ENCODE measurements at places on chromosomes 4 and X.

DNA sequence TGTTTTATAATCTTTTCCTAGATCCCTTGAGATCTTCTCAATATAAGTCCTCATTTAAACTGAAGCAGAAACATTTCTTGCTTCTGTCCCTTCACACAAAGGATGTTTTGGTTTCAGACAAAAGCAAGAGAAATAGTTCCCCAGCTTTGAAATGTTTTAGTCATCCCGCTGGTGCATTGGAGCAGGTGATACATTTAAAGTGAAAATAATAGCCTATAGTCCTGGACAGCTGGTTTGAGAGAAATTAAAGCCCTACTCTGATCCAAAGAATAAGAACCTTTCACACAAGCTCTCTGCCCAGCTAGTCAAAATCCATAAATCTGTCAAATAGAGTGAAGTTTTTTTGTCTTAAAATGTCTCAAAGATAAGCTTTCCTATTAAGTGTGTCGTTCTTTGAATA is 79.4 kb downstream of the LUZP4 start:
- DNase-seq: no peak

GRCh38 chr4:122584519-122584918 is 36.3 kb downstream of the IL21 start:
- DNase-seq: no peak

GRCh38 chrX:144946666-144947065 is 300.6 kb upstream of the SPANXN1 start:
- DNase-seq: no peak

DNA sequence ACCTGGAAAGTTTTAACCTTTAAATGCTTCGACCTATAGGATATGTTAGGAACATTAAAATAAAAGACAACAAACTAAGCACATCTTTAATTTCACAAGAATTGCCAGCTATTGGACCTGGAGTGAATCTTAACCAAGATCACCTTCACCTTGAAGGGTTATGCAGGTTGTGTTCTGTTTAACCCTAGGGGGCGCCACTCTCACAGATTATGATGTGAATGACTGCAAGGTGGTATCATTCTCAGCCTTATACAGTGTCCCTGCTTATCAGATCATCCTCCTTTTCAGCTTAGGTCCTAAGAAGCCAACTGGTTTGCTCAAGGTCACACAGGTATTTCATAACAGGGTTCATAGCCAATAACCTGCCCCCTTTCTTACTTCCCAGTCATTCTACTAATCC is 23.5 kb downstream of the INTS6L start:
- no peak for DNase-seq

- DNase-seq: no peak
Measured at GRCh38 chr4:151226004-151226932, 50.7 kb upstream of the PRSS48 start.

DNA sequence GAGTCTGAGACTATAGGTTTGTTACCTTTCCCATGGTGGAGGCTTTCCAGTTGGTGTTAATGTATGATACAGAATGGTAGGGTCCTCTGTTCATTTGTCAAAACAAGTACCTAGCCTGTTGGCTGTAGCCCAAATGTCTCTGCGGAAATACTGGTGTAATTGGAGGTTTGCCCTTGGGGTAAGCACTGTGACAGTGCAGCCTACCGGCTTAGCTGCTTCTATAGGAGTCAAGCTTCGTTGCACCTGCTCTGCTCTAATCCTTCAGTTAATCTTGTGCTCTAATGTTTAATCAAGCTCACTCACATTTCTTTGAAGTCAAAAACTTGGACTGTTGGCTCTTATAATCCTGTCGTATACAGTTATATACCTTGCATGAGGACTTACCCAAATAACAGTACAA is 203.4 kb downstream of the CCNG2 start:
- DNase-seq: no peak

DNA sequence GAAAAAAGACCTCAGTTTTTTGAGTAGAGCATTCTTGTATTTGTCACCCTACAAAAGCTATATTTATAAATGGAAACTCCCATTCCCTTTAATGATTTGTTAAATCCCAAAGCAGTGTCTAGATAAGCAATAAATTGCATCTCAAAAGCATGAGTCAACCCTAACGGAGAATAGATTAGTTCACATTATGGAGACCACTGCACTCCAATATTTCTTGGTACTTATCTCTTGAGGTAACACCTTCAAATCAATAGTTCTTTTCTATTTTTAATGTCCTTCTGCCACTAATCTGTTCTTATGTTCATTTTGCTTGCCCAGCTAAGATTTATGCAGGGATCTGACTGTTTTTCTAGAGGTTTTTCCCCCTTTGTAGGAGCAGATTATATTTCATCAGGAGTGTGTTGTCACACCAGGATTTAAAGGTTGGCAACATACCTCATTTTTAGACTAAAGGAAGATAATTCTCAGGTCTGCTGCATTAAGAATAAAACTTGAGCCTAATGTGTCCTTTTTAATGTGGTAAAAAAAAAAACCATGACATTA is 91.4 kb upstream of the ADGRG2 start:
- no peak for DNase-seq

GRCh38 chr4:60463857-60464502 is 736.1 kb upstream of the ADGRL3 start:
- no peak for DNase-seq

- DNase-seq: no peak
Measured at GRCh38 chr4:54842226-54842625, 184.5 kb downstream of the KIT start.

GRCh38 chr4:152234571-152234970 is 301.3 kb downstream of the FBXW7 start:
- no peak for DNase-seq

DNA sequence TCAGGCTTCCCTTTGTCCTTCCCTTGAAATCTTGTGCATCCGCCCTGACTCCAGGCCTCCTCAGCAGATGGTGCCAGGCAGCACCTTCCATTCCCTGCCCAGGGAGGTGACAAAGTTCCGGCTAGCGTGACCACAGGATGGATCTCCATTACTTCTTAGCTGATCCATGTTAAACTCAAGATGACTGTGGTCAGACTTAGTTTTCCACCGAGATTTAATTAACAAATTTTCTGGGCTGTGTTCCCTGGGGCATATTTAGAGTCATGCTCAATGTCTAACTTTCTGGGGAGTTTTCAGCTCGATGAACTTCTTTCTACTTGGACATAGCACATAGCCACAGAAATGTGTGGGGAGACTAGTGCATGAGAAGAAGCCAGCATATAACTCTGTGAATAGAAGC is 215.1 kb upstream of the SFRP2 start:
- DNase-seq: no peak

GRCh38 chrX:44068043-44068442 is 94.9 kb upstream of the NDP start:
- DNase-seq: no peak

DNA sequence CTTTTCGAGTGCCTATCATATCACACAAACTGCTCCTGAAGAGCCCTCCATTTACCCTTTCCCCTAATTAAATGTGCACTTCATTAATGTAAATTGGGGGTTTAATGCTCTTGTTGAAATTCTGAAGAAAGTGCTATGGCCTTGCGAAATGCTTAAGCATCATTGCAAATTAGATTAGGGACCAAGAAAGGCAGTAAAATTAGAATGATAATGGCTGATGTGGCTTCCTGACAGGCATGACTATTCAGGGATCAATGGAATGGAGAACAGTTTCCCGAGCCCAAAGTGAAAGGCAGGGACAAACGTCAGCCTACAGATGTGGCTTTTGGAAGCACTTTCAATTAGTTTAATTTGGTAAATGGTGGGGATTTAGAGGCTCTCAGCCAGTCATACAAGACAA is 120.1 kb downstream of the NKX6-1 start:
- DNase-seq: no peak

GRCh38 chrX:20529301-20529700 is 262.6 kb upstream of the RPS6KA3 start:
- no peak for DNase-seq

- DNase-seq: no peak
Measured at GRCh38 chr4:8710416-8710815, 117.9 kb downstream of the CPZ start.

DNA sequence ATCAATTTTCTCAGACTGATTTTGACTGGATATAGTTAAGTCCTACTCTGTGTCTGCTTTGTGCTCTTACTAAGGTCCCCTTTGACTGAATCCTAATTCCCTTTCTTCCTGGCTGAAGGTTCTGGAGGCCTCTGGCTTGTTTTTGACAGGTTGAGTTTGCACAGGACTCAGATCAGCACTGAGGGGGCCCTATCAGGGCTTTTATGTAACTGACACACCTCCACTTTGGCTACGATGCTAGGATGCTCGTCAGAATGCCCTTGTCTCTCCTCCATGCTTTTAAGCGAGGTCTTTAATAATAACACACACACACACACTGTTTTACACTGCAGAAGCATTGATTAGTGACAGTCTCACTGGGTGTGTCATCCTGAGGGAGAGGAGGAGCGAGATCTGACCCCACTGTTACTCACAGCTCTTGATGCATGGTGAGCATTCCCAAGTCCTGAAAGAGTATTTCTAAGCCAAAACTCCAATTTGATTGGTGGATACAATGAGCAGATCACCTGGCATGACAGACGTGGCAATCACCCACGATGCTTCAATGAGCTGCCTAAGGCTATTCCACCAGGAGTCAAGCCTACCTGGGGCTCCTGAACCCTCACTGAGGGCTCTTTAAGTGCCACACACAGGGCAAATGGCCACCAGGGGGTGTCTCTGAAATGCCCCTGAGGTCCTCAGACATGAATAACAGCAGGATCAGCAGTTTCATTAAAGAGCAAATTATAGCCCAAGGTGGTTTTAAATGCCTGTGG is 130.4 kb upstream of the CPEB2 start:
- DNase-seq: no peak

GRCh38 chrX:12896935-12897334 is 9.5 kb upstream of the TLR8 start:
- DNase-seq: no peak

GRCh38 chr4:112706840-112707207 is 69.9 kb downstream of the LARP7 start:
- DNase-seq: no peak

DNA sequence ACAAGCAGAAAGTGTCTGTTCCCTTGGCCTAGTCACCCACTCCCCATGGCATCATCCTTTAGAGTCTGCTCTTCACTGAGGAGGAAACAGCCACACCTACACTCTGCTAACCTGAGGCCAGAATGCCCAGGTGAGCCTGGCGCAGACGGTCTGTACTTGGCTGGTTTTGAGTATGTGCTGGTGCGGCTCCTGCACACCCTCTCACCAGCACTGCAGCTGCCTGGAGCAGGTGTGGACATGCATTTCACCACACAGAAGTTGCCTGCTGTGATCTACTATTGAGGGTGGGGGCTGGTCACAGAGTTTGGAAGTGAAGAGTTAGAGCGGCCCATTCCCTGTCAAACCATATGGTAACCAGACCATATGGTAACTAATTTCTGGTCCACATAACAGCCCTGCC is 39.5 kb downstream of the KANTR start:
- DNase-seq: no peak

DNA sequence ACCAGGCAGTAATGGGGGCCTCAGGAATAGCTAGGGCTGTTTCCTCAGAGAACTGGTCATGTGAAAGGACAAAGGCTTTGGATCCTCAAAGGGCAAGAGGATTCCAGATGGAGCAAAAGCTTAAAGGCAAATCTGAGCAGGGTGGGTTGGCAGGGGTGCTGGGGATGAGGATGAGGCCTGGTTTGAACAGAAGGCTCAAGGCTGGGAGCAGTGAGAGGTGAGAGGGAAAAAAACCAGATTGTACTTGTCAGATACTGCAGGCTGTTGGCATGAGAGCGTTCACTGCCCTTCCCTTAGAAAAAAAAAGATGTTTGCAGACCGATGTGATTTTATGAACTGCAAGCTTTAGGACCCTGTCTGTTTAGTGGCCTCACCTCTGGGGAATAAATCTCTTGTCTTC is 75.3 kb upstream of the PLAC1 start:
- no peak for DNase-seq

GRCh38 chrX:119982145-119982544 is 38.6 kb upstream of the NKAP start:
- DNase-seq: no peak

GRCh38 chr4:106266201-106266600 is 49.8 kb downstream of the TBCK start:
- DNase-seq: no peak

DNA sequence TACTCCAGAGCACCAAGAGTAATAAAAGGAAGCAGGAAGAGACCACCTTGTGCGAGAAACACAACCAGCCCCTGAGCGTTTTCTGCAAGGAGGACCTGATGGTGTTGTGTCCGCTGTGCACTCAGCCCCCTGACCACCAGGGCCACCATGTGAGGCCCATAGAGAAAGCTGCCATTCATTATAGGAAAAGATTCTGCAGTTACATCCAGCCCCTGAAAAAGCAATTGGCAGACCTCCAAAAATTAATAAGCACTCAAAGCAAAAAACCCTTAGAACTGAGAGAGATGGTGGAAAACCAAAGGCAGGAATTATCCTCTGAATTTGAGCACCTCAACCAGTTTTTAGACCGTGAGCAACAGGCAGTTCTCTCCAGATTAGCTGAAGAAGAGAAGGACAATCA is 5.7 kb downstream of the TRIM75 start:
- DNase-seq: no peak

- no peak for DNase-seq
Measured at GRCh38 chr4:70511365-70511764, 7.0 kb upstream of the AMTN start.

GRCh38 chr4:75429208-75429607 is 85.0 kb downstream of the RCHY1 start:
- no peak for DNase-seq

- no peak for DNase-seq
Measured at GRCh38 chrX:140480765-140481164, 24.1 kb downstream of the SOX3 start.

GRCh38 chr4:100540131-100540530 is 22.3 kb upstream of the EMCN start:
- DNase-seq: no peak

DNA sequence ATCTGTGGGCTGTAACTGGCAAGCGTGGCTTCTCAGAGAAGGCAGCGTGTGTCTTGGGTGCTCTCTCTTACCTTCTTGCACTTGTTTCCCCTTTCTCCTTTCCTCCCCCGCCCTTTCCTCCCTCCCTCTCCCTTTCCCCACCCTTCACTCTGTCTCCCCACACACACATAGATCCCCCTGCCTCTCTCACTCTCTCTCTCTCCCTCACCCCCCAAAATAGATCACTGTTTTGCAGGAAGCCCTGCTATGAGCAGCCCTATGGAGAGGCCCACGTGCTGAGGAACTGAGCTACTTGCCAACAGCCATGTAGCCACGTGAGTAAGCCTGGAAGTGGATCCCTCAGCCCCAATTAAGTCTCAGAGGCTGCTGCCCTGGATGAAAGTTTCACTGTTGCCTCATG is 4.3 kb upstream of the PNMA6E start:
- DNase-seq: no peak

- DNase-seq: no peak
Measured at GRCh38 chr4:143381189-143382118, 44.8 kb downstream of the GAB1 start.

DNA sequence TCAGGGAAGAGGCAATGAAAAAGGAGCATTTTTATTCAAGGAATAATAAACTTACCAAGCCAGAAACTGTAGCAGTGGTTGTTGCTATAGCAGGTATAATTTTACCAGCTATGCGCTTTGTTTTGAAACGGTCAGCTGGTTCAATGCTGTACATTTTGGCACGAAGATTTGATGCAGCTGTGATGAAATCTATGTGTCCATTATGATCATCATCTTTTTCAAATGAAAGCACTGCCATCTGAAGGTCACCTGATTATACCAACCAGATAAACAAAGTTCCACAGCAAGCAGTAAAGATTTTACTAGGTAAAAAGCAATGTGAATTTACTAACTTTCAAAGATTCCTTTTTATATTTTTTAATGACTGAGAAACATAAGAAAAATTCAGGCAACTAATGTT is 66.4 kb downstream of the STAP1 start:
- DNase-seq: no peak

All from stimulated activated CD4-positive, alpha-beta T cell treated with anti-CD3 and anti-CD28 coated beads, Interleukin-12 subunit alpha, Interleukin-12 subunit beta, amount 100 ng/mL, for 4 hours (primary cell).